ENCODE measurements at places on chromosomes 6 and 20. TPM values are rescaled to one million over a fixed set of nuclear protein-coding genes. Genes with fewer than 3 reads are reported as not detected.

DNA sequence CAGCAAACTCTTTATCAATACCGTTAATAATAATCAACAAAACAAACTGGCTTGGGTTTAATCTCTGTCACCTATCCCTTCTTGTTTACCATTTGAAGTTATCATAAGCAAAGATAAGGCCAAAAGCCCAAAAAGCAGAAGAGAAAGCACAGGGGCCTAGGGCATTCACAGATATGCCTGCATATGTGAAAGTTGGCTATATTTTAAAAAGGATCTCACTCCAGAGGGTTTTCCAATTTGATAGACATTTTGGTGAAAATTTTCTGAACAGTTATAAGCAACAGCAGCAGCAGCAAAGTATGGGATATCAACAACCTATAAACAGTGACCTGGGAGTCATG, 101.1 kb downstream of the ATXN1 start:
- H3K4me3 ChIP-seq = no peak overlapping the region
- no peaks in the 10 kb centered on the region for H3K27me3 ChIP-seq
- H3K27ac ChIP-seq = no peak overlapping the region
- DNase-seq = no peak

Gene ACOT8
- 31.7 TPM for total RNA-seq

Gene ACTR5
- total RNA-seq = 17.6 TPM

GRCh38 chr20:23090147-23090546, 4.0 kb upstream of the CD93 start:
- H3K36me3 ChIP-seq = no peaks in the 10 kb centered on the region
- no peaks in the 10 kb centered on the region for H3K27me3 ChIP-seq
- no peak for DNase-seq
- H3K4me3 ChIP-seq = no peak overlapping the region
- peaks cover 34% of the 10 kb centered on the region for H3K4me1 ChIP-seq

Data from natural killer cell (primary cell).